ENCODE measurements at places on chromosomes 2 and 18.

GRCh38 chr2:75667884-75668283, 21.3 kb downstream of the MRPL19 start:
- DNase-seq = no peak

- DNase-seq = no peak
Measured at GRCh38 chr2:37523814-37524362, 147.6 kb downstream of the CDC42EP3 start.

DNA sequence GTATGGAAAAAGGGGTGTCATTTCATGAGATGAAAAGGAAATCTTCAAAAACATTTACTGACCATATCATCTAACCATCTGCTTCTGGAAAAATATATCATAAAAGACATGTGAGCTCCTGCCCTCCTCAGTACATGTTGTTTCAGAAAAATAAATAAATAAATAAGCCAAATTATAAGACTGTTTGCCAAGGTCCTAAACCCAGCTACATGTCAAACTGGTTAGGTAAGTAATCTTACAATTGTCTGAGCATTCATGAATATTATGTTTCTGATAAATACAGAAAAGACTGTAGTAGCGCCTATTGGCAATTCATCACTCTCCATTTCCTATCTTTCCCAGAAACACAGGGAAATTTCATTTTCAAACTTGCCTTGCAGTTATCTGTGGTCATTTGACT, 138.9 kb upstream of the SETBP1 start:
- DNase-seq = no peak

GRCh38 chr2:172398440-172398839, 28.9 kb upstream of the ITGA6 start:
- no peak for DNase-seq

DNA sequence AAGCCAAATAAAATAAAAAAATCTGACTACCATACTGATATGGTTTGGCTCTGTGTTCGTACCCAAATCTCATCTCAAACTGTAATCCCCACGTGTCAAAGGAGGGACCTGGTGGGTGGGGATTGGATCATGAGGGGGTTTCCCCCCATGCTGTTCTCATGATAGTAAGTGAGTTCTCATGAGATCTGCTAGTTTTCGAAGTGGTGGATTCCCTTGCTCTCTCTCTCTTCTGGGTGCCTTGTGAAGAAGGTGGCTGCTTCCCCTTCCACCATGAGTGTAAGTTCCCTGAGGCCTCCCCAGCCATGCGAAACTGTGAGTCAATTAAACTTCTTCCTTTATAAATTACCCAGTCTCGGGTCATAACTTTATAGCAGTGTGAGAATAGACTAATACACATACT, 123.8 kb upstream of the WDSUB1 start:
- DNase-seq = no peak

Measured in stimulated activated CD4-positive, alpha-beta T cell treated with anti-CD3 and anti-CD28 coated beads, Interleukin-1b, Interleukin-23, amount 100 ng/mL, for 4 hours (primary cell).